C1 segment of cervical spinal cord (tissue), 14 donors: ENCODE measurements at places on chromosomes 12 and 14.
A peak's percentile ranks its signal among the peaks of the same experiment; 100 is the strongest.

GRCh38 chr14:44029933-44030332, 477.1 kb downstream of the FSCB start:
- no peak for DNase-seq

- no peak for DNase-seq
These were observed 30.3 kb downstream of the NDUFA12 start for GRCh38 chr12:94973221-94973620.

GRCh38 chr14:30125322-30125979, 197.8 kb upstream of the PRKD1 start:
- DNase-seq = no peak

- no peak for DNase-seq
These were observed 34.2 kb downstream of the TRAF3 start for GRCh38 chr14:102811254-102811963.

GRCh38 chr14:90023176-90023896, 38.5 kb upstream of the KCNK13 start:
- DNase-seq = no peak

GRCh38 chr12:13124656-13125505, 21.4 kb upstream of the GSG1 start:
- no peak for DNase-seq

- no peak for DNase-seq
These were observed 125.8 kb downstream of the C12orf42 start for GRCh38 chr12:103369929-103370328.

DNA sequence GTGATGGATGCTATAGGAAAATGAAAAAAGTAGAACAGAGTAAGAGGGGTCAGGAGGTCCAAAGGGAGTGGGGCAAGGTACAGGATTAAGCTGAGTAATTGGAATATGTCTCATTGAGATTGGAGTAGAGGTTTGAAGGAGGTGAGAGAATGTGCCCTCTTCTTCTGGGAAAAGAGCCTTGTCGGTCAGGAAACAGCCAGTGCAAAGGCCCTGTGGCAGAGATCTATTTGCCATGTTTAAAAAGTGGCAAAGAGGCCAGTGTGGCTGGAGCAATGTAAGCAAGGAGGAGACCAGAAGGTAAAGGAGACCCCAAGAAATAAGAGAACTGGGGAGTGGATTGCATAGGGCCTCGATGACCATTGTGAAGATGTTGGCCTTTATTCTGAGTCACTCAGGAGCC, 706.5 kb downstream of the MED13L start:
- DNase-seq = no peak

- no peak for DNase-seq
These were observed 222.1 kb downstream of the C12orf50 start for GRCh38 chr12:87807086-87807485.

DNA sequence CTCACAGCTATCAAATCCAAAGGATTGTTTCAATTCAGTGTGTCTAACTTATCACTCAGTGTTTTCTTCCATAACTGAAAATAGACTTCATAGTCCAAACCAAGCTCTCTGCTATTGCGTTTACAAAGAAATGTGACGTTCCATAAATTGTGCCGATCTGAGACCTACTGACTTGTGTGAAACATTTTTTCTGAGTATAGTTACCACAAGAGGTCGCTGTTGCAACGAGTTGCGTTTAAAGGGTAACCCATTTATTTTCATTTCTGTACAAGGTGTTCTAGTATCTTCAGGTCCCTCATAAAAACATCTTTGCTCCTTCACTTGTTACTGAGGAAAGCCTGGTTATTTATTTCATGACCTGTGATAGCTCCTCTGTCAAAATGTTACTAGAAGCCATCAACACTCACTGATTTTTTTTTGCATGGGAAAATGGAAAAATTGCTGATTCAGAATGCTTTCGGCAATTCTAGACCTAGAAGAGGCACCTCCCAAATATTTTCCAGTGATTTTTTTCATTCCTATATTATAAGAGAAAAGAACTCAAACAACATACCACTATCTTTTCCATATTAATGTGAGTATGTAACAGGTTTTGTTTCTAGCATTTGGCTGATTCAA, 60.9 kb upstream of the OR4E1 start:
- no peak for DNase-seq

GRCh38 chr14:32941668-32942065, 3.0 kb downstream of the NPAS3 start:
- no peak for DNase-seq

GRCh38 chr14:84129941-84130340, 1400.0 kb upstream of the FLRT2 start:
- no peak for DNase-seq

GRCh38 chr12:71685312-71685906, 473 bp upstream of the TMEM19 start:
- peak; percentile 43 for DNase-seq

DNA sequence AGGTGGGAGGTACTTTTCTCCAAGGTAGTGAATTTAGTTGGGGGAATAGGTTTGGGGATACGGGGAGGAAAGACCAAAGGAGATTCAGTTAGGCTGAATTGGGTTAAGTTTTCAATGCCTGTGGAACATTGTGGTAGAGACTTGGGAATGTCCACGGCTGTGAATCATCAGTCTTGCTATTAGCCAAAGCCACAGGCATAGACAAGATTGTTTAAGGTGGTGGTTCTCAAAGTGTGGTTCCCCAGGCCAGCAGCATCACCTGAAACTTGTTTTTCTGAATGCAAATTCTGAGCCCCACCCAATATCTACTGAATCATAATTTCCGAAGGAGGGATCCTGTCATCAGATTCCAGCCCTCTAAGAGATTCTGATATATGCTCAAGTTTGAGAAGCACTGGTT, 316.2 kb downstream of the EGLN3 start:
- no peak for DNase-seq

DNA sequence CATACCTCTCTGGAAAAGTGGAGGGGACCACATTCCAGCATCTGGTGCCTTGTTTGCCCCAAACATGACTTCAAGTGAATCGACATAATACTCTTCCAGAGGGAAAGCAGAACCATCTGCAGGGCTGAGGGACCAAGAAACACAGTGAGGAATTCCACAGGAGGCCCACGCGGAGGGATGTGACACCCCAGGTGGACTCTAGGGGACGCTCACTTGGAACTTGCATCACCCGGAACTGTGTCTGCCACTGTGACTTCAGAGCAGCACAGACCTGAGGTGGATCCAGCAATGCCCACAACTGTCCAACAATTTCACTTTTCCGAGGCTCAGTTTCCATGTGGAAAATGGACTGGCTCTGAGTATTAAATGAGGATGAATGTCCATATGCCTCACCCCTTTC, 14.3 kb upstream of the CLMN start:
- no peak for DNase-seq
